Ammon's horn (tissue), 1 donor: ENCODE measurements at places on chromosomes 2 and 18.
A peak's percentile ranks its signal among the peaks of the same experiment; 100 is the strongest.

GRCh38 chr2:122905431-122905830 lies 1119.7 kb upstream of the CNTNAP5 start:
- DNase-seq: no peak

GRCh38 chr2:130824492-130825061 lies 12.1 kb upstream of the ARHGEF4 start:
- peak; percentile 52 for DNase-seq

GRCh38 chr2:100292022-100292580 lies 30.2 kb downstream of the LONRF2 start:
- no peak for DNase-seq

GRCh38 chr2:133837441-133838094 lies 269.3 kb upstream of the NCKAP5 start:
- peak; percentile 36 for DNase-seq

DNA sequence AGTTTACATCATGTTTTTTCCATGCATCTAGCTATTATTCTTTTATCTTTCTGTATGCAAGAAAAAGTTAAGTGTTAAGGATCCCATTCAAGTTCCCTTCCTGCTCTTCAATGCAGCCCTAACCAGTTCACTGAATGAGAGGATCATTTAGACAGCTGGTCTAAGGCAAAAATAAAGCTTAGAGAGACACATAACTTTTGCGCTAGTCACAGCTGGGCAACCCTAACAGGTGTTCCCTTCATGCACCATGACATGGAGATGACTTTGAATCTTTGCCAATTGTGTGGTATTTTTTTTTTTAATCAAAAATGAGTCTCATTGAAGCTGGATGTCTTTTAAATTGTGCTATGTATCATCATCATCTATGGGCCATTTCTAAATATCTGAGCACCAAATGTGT lies 393.8 kb upstream of the CYRIA start:
- DNase-seq: no peak

- no peak for DNase-seq
Observed at GRCh38 chr2:25098670-25099486, 57.0 kb downstream of the EFR3B start.

- no peak for DNase-seq
Observed at GRCh38 chr2:156427074-156427473, 9.1 kb upstream of the GPD2 start.

GRCh38 chr2:176080540-176081375 lies 3.0 kb downstream of the EVX2 start:
- DNase-seq: no peak

GRCh38 chr2:30341500-30342267 lies 105.4 kb upstream of the LCLAT1 start:
- DNase-seq: no peak

DNA sequence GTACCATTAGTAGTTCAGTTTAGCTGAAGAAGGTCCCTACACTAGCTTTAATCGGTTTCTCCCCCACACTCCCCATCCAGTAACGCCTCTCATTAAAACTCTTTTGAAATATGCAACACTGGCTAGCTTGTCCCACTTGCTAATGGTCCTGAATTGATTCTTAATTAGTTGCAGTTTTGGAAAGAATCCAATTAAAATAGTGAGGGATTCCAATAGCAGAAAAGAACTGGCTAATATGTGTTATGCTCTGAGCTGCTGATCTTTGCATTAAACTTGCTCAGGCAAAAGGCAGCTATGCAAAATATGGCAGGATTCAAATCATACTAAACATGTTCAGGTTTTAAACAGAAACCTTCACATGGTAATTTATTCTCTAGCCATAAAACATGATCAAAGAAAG lies 252.5 kb upstream of the HNRNPA3 start:
- DNase-seq: no peak
